Left ventricle myocardium inferior (tissue), 1 donor: ENCODE measurements at places on chromosomes 1 and 21. TPM values are rescaled to one million over a fixed set of nuclear protein-coding genes. Genes with fewer than 3 reads are reported as not detected.

DNA sequence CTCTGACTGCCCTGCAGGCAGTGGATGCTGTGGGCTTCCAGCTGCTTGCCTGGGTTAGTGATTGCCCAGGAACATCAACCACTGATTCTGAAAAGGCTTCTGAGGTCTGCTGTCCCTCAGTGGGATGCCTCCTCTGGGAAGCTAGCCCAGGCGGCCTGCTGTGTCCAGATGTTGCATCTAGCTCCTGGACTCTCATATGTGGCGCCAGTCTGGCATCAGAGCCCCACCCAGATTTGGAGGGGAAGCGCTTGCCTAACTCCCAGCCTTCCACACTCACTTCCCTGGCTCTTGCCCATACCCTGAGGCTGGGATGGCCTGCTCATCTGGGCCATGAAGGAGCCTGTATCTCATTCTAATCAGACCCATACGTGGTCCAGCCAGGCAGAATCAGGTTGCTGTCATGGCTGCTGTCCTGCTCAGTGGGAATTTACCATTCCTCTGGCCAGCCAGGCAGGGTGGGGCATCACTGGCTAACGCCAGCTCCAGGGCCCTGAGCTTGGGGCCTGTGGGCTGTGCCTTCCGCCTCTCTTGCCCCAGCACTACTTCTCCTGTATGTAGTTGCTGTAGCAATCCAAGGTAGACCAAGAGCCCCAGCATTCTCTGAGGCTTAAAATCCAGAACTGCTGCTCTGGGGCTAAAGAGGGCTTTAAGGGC lies 4.1 kb downstream of the CSF1 start:
- no peak for DNase-seq

DNA sequence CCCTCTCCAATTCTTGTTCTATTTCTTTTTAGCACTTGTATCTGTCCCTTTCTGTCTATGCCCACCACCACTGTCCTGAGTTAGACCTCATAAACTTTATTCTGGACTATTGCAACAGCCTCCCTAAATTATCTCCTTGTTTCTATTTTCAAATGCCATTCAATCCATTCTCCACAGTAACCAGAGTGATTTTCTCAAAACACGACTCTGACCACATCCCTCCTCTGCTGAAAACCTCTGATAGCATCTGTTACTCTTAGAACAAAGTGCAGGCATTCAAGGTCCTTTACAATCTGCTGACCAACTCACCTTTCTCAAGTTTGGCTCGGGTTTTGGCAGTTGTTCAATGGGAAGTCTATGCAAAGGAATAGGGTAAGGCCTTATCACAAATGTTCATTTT lies 22.8 kb upstream of the GPX7 start:
- DNase-seq = no peak

DNA sequence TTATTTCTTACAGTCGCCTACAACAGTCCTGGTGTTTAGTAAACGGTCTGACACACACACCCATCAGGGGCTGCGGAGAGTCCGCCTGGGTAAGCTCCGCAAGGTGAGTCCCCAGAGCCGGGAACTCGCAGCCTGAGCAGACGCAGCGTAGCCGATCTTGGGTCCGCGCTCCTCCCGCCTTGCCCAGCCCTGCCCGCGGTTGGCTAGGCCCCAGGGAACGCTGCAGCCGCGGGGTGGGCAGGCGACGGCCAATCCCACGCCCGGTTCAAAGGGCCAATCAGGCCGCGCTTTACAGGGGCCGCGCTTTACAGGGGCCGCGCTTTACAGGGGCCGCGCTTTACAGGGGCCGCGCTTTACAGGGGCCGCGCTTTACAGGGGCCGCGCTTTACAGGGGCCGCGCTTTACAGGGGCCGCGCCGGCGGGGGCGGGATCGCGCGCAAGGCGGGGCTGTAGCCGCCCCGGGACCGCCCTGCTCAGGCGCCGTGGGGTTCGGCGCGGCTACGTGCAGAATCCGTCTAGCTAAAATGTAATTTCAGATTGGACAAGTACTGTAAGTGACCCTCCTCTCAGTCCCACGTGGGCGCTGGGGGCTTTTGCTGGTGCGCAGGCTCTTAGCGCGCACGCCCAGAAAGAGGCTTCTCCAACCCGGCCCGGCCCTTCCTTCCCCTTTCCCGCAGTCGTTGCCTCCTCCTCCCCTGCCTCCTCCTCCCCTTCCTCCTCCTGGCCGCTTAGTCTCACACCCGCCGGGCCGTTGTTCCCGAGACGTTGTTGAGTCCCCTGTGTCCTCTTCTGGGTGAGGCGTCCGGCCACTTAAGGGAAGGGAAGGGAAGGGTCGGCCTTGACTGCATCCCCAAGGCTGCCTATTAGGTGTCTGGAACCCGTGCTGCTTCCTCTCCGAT lies at the start of gene FGGY:
Gene FGGY (plus strand): TSS at position 737 of the 899 bp plus-strand sequence. CDS start 24,456 bp downstream, outside the sequence.
- peak; percentile 98 for DNase-seq

DNA sequence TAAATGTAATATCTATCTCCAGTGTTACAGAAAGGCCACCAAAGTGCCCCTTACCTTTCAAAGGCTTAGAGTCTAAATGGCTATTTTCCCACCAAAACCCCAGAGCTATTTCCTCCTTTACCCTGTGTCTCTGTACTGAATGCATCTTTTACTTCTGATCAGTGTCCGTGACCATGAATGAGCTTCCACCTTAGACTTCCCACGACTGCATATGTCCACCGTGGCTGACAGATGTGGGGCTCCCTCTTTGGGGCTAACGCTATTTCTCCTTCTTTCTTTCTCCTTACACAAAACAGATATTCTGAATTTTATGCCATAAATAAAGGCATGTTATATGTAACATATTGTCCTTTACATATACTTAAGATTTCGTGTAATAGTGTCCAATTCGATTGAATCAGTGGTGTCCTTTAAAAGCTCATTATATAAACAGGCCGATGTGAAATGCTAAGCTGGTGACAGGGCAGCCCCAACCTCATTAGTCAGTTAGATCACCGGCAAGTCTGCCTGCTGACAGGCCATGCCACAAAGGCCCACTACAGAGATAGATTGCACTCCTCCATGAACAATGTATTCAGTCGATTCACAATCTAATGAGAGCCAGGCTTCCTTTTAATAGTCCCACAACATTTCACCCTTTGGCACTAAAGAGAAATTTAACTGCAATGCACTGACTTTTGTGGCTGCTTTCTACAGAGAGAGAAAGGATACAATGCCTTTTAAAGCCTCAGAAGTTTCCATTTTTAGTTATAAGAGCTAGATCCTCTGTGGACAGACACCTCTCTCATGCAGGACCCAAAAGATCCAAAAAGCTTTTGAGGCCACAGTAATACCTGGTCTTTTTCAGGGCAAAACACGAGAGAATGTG lies 297.9 kb downstream of the PCP4 start:
- peak; percentile 22 for DNase-seq

GRCh38 chr1:209103092-209103491 lies 480.4 kb upstream of the CAMK1G start:
- DNase-seq = no peak

- no peak for DNase-seq
Measured at GRCh38 chr1:228785366-228786330, 50.4 kb downstream of the RHOU start.

DNA sequence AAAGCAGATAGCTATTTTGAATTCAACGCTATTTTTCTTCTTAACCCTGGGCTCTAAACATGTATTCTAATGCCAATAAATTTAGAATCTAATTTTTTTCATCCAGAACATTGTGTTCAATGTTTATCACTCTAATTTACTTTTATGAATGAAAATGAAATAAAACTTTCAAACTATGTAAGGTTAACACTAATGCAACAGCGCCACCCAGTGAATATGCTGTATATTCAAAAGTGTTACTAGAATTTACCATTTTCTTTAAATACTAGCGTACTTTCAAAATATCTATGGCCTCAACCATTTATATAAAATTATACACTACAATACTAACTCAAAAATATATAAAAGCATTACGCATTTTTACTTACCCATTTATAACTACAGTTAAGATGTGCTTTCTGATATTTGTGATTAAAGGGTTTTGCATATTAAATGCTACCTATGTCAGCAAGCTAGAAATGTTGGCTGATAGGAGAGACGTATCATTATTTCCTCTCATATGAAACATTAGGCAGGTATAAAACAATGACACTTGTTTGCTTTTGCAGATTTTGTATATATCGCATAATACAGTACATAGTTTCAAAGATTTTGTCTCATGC lies 5.9 kb upstream of the NUF2 start:
- DNase-seq = no peak

DNA sequence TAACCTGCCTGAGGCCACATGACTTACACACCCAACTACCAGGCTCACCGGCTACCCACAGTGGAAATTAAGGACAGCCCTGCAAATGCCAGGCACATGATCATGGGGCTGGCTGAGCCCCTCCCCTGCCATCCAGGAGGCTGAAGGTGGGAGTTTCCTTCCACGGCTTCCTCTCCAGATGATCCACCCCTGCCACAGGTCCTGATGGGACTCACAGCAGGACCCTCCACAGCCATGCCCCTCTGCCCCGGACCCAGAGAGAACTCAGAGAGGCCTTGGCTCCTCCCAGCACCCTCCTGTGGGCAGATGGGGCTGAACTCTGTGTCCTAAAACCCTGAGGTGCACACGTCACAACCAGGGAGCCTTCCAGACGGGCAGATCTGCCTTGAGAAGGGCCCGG lies 29.1 kb upstream of the CASZ1 start:
- DNase-seq = no peak

GRCh38 chr1:118321840-118322239 lies 136.8 kb upstream of the SPAG17 start:
- no peak for DNase-seq

DNA sequence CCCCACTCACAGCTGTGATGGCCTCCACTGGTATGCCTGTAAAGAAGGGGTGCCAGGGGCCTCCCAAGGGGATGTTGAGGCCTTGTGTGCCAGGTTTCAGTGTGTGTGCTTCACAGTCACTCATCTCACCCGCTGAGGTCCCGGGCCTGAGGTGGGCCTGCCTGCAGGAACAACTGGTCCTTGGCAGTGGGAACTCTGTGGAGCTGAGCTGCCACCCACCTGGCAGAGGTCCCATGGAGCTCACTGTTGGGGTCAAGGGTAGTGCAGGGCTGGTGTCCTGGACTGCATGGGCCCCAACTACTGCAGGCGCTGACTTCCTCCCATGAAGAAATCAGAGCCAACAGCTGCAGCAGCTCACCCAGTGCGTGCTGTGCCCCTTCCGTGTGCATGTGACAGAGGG lies 17.3 kb upstream of the ZNF678 start:
- no peak for DNase-seq

- no peak for DNase-seq
Measured at GRCh38 chr1:77796695-77797405, 17.4 kb downstream of the MIGA1 start.

DNA sequence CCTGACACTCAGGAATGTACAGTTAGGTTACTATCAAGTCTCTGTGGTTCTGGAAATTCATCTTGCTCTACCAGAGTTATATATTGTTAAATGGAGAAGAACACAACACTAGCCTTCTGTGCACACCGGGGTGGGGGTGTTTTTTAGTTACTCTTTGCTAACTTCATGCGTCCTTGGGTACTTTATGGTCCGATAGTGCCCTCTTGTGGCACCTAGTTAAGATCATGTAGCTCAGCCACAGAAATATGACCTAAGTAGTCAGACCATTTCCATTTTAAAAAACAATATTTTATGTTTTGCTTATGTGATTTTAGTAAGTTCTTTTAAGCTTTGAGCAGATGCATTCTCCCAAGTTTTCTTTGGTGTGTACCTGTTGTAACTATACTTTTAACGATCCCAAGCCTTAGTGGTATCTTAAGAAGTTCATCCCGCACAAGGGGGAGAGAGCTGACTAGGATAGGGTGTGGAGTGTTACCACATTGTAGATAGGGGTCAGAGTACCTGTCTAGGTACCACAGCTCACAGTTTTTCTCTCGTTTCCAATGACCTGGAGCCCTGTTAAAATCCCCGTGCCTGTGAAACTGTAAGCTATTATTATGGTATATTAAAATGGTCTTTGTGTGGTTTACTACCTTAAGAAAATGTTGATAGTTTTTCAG lies 20.6 kb upstream of the SH3D21 start:
- no peak for DNase-seq

DNA sequence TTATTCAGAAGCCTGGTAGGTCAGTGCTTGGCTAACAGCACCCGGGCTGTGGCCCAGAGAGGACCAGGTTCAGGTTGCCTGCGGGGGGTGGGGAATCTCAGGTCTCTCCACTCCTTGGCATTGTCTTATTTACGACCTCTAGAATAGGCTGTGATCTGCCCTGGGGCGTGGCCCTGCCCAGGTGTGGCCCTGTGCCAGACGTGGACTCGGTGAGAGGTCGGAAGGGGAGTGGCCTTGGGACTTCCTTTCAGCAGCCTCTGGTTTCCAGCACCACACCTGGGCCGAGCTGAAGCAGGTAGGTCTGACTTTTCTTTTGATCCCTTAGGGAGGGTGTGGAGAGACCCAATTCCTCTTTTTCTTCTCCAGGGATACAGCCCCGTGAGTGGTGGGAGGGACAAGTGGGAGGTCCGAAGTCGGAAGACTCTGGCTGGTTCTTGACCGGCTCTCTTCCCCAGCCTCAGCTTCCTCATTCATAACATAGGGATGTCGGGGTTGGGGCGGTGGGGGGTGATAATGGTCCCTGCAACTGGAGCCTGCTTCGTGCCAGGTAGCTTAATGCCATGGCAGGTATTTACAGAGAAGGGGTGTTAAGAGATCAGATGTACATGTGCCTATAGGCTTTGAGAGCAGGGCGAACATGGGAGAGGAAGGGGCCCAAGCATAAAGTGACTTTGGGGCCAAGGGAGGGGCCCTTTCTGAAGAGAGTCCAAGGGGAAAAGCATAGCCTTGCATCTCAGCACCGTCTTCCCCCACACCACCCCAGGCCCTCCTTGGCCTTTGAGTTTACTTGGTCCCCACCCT lies 16.5 kb downstream of the ACOT11 start:
- DNase-seq = no peak

DNA sequence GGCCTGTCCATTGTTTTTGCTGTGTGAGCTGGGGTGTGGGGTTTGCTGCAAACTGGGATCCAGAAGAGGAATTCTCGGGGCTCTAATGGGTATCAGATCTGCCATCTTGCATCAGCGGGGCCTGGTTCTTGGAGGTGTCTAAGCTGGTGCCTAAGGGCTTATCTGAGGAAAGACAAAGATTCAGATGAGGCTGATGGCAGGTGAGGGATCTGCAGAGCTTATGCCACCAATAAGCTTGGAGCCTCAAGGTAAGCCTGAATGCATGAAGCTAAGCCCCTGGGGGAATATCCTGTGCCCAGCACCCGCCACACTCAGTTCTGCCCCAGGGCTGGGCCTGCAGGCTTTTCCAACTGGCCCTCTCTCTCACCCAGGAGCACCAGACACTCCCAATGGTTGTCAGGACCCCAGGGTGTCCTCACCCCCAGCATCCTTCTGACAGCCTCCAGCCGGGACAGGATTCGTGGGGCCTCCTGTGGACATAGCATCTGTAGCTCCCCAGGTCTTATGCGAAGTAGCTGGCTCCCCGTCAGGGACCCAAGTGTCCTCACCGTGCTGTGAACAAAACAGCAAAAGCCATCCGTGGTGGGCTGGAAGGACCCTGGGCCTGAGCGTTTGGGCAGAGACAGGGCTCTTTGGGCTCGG lies 9.5 kb upstream of the GSTM3 start:
- no peak for DNase-seq

WNT3A gene
- not detected for total RNA-seq

EFNA4 gene
- total RNA-seq = 1.7 TPM

FALEC gene
- 0.44 TPM for total RNA-seq

DYNLT5 gene
- total RNA-seq = 3.1 TPM

TSTD1 gene
- 13.4 TPM for total RNA-seq

TAL1 gene
- 4.3 TPM for total RNA-seq

PER3 gene
- total RNA-seq = 12.5 TPM

POU3F1 gene
- 0.11 TPM for total RNA-seq

CC2D1B gene
- 15.3 TPM for total RNA-seq

SOX13 gene
- total RNA-seq = 13.1 TPM

ATP1A4 gene
- total RNA-seq = 0.11 TPM

FCRL6 gene
- total RNA-seq = 0.33 TPM

OR2AK2 gene
- total RNA-seq = not detected

SH3BGR gene
- total RNA-seq = 103 TPM
